ENCODE measurements at places on chromosomes 1 and 21.

DNA sequence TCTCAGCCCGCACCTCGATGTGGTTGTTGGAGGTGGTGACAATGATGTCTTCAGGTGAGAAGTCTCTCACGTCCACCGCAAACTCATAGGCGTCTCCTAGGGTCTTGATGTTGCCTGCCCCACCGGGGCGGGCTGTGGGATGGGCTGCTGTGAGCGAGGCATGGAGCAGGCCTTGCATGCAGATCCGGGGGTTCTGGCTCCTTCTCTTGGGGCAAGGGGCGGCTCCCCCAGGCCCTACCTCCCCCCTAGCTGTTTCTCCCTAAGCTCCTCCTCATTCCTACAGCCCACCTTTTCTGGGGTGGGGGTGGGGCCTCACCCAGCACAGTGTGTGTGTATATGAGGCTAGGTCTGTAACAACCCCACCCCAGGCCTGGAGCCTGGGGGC, 775 bp downstream of the HSPB7 start:
- no peak for DNase-seq

DNA sequence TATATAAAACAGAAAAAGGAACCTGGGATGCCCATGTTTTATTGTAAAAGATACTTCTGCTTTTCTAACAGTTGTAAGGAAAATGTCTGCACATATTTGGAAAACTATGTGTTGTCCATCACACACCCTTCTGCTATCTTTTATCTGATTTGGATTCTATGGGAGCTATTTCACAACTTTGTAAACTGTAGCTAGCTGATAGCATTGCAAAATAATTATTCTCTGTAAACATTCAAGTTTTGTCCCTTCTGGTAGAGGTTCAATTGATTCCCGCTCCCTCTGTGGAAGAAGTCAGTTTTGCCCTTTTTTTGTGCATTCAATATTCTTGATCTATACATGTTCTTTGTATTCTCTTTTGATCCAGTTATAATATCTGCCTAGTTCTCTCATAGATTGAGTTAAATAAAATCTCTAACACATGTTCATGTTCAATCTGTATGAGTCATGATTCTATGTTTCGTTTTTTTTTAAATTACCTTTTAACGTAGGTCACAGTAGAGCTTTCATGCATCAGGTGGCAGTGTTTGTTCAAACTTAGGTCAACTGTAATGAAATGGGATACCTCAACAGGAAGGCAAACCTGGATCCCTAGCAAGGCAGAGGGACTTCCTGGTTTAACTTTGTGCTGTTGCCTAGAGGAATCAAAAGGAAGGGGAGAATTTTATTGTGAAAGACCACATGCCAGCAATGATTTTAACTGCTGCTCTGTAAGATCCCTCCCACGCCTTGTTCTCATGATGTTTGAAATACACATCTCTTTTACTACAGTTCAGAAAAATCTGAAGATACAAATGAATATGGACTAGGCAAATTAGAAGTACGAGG, 26.0 kb upstream of the BCL9 start:
- no peak for DNase-seq

GRCh38 chr1:24393892-24394291, 19.7 kb downstream of the STPG1 start:
- no peak for DNase-seq

- DNase-seq, result no peak
These were observed 114.5 kb upstream of the TMPRSS15 start for GRCh38 chr21:18518054-18518481.

DNA sequence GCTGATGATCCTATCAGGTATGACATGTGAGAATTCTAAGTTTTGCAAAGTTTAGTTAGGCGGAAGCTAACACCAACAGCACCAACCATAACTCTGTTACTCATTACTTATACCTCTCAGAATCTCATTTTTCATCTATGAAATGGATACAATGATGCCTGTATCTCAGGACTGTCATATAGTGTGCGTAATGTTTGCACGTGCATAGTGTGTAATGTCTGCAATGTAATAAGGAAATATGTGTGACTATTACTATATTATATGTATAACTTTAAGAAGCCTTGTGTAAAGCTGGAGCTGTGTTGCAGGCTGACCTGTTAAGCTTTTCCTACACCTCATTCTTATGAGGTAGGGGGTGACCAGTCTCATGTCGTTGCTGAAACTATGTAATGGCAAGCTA, 13.0 kb downstream of the ADCY10 start:
- no peak for DNase-seq

DNA sequence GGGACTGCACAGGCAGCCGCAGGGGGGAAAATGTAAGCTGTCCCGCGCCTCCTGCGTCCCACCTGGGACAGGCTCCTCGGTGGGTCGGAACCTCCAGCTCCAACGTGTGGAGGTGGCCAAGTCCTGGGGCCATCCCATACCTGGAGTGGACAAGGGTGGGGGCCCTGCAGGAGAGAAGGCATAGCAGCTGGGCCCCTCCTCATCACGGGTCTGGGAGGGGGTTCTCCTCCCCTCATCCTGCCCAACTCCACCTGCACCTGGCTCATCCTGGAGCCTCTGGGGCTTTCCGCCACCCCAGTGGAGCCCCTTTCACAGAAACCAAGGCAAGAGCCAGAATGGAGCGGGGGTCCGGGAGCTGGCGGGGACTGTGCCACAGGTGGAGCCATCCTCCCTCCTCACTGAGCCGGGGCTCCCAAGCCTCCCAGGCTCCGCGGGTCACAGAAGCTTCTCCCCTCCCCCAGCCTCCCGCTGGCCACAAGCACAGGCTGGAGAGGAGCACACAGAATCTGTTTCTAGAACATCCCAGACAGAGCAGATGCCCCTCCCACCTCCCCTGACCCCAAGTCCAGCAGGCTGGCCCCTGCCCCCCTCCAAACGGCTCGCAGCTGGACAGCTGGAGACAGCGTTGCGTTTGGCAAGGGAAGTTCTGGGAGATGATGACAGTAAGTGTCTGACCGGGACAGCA, 65.8 kb downstream of the MEGF6 start:
- DNase-seq, result no peak

DNA sequence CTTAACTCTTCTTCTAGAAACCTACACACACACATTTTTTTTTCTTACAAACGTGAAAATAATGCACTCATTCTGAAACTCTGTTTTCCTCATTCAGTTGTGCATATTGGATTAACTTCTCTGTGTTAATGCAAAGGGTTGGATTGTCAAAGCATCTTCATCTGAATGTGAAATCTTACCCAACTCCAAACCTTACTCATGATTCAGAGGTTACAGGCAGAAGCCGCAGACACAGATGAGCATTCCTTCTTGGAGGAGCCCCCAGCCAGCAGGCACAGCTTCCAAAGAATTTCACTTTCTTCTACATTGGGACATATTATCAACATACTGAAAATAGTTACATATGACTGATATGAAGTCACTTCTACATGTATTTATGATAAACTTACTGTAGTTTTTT, 15.7 kb downstream of the PATJ start:
- DNase-seq, result no peak

DNA sequence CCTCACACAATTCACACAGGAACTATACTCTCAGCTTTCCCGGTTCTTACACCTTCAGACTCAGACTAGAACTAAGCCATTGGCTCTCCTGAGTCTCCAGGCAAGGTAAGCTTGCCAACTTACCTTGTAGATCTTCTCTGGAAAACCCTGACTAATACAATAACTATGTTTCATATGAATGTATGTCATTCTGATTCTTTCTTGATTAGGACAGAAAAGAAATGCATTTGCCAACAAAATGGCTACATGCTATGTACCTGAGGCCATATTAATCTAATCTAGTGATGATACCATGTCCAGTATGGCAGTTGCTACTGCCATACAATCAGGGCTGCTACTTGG, 9.8 kb upstream of the ZSWIM5 start:
- no peak for DNase-seq

DNA sequence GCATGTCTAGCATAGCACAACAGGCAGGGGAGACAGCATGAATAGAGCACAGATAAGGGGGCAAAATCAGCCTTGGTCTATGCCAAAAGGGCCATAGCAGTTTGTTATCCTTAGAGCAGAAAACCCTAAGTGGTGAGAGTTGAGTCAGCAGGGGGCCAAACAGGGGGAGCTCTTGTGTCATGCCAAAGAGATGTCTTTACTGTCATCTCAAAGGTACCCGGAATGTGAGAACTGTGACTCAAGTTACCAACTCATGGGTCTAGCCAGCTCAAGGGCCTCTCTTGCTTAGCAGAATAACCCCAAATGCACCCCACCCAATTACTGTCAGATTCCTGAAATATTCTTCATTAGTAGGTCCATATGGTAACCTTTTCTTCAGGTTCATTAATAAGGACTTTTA, 45.9 kb upstream of the NRDC start:
- no peak for DNase-seq

GRCh38 chr21:14064296-14064645, 146.5 kb downstream of the LIPI start:
- no peak for DNase-seq

- DNase-seq, result no peak
These were observed 212.6 kb downstream of the KCTD3 start for GRCh38 chr1:215779729-215780128.

GRCh38 chr1:81811757-81812371, 11.1 kb downstream of the ADGRL2 start:
- DNase-seq, result no peak

- DNase-seq, result no peak
These were observed 22.9 kb downstream of the ADAM30 start for GRCh38 chr1:119873135-119874015.

- no peak for DNase-seq
These were observed 3.5 kb upstream of the PEAR1 start for GRCh38 chr1:156889802-156890580.

GRCh38 chr21:41763996-41764395, 2.9 kb downstream of the RIPK4 start:
- no peak for DNase-seq

- DNase-seq, result no peak
These were observed 18.1 kb upstream of the MYOG start for GRCh38 chr1:203103829-203104495.

GRCh38 chr1:234550341-234551031, 59.5 kb downstream of the IRF2BP2 start:
- no peak for DNase-seq

- DNase-seq, result no peak
These were observed 5.5 kb downstream of the SLC16A4 start for GRCh38 chr1:110385369-110385768.

DNA sequence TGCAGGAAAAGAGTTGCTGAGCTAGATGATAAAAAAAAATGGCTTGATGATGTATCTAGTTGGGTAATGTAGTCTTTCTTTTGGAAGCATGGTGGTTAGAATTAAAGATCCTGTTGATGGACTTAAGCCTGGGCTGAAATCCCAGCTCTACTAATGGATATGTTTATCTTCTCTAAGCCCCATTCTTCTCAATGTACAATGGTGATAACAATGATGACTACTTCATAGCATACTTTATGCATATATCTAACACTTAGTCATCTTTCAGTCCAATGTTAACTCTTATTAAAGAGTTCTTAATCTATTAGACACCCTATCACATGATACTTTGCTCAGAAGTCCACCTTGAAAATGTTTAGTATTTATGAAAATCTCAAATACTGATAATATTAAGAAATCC, 189.5 kb downstream of the PLA2G4A start:
- no peak for DNase-seq

DNA sequence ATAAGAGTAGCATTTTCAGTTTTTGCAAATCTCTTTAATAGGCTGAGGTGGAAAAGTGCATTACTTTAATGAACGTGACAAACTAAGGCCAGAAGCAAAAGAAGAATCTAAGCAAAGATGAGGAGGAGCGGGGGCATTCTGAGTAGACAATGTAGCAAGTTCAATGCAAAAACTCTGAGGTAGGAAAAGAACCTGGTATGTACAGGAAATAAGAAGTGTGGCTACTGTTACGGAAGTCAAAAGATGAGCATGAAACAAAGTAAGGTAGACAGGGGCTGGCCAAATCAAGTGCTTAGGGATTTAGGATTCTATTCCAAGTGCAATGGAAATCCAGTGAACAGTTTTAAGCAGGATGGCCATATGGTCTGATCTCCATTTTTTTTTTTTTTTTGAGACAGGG, 63.7 kb downstream of the TOR3A start:
- no peak for DNase-seq

DNA sequence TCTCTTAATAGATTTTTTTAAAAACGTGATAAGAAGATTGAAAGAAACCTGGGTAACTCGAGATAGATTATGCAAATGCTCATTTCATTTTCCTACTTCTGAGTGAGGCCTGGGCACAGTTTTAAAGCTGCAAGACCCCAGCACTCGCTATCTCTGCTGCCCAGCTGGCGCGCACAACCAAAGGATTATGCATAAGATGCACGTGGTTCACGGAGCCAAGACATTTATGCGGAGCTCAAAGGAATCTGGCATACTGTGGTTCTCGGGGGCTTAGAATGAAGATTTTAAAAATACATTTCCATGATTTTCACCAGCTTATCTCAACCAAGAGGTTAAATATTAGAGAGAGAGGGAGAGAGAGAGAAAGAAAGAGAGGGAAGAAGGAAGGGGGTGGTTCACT, 210.9 kb downstream of the DSCAM start:
- DNase-seq, result no peak

GRCh38 chr1:89273324-89273778, 691 bp upstream of the GBP5 start:
- DNase-seq, result no peak

GRCh38 chr1:178374016-178374415, 122.7 kb downstream of the CLEC20A start:
- DNase-seq, result no peak
